ENCODE measurements at places on chromosomes 16 and 17.

- no peak for DNase-seq
Observed at GRCh38 chr16:16041196-16041892, 91.9 kb downstream of the ABCC1 start.

DNA sequence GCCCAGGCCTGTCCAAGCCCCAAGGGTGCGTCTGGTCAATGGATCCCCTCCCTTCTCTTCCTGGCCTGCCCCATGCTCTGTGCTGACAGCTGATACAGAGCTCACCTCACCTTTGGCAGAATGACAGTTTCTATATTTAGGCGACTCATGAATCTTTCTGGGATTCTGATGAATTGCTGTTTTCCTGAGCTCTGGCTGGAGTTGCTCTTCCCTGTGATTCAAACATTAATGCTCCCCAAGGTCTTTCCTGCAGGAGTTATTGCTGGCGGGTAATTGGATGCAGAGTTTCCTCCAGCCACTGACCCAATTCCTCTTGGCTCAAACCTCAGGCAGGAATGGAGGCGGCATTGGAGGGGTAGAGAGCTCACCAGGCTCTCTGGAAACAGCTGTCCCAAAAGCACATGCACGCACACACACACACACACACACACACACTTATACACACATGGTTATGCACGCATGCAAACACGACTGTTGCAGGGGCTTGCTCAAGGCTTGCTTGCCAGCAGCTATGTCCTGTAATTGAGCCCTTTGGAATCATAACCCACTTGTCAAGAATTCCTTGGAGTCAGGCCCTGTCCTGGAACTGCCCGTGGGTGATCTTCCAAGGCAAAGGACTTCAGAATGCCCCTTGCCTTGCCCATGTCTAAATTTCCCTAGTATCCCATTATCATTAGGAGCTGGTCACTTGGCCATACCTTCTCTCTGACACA is 128.8 kb downstream of the ASIC2 start:
- DNase-seq, result no peak

DNA sequence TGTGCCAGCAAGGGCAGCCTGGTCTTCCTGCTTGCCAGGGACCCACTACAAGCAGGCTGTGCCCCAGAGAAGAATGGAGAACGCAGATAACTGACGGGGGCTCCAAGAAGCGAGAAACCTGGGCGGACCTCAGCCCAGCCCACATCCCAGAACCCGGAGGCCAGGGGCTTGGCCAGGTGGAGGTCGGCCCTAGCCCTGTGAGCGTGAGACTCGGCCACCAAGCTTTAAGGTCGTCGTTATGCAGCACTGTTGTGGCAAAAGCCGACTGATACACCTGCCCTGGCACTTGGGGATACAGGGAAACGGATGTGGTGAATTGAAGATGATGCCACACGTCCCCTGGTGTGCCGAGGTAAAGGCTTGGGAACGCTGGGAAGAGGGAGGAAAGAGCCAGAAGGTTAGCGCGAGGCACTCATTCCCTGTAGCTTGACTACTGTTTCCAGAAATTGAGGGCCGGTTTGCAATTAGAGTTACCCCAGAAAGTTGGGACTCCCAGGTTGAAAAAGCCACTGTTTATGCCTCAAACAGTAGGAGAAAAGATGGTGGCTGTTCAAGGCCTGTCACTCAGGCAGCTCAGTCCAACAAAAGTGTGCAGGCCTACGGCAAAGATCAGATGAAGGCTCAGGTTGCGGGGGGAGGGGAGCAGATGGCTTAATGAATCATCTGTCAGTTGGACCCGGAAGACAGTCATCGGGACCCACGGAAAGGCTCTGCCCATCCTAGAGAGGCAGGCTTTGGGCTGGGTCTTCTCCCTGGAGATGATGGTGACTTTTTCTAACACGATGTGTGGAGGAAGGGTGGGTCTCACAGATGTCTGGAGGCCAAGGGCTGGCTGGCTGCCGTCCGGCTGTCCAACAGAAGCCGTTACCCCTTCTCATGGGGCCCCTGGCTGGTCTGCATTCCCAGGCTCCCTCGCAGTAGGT is 45.6 kb upstream of the BAHCC1 start:
- DNase-seq, result peak; percentile 69

GRCh38 chr17:40415390-40415789 is 2.3 kb downstream of the TOP2A start:
- DNase-seq, result peak; percentile 70

DNA sequence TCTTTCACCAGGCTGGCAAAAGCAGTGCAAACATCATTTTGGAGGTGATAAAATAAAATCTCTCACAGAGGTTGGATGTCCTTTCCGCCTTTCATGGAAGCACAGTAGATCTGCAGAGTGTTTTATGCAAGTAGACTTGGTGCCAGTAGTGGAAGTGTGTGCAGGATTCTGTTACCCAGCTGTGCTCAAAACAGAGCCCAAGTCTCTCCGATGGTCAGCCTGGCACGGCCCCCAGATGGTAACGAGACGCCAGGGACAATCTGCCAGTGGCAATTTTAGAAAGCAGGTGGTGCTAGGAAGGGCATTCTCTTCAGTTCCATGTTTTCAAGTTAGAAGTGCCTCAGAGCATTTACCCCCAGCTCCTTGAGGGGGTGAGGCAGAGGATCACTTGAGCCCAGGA is 1.5 kb upstream of the MTHFSD start:
- no peak for DNase-seq

DNA sequence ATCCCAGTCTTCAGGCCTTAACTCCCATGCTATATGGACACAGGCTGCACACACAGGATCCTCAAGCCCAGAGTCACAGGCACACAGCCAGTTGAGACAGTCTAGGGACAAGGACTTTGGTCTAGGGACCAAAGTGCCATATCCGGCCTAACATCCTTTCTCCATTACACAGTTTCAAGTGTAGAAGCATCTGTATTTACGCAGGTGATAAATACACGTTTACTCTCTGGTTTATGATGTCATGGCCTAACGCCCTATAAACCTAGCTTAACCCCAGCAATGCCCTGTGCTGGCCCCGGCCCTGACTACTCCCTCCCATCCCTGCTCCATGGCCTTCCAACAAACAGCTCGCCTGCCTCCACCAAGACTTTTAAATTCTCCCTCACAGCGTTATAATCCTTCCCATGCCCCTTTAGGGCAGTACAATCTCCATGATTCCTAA is 17.1 kb downstream of the CUEDC1 start:
- DNase-seq, result no peak

DNA sequence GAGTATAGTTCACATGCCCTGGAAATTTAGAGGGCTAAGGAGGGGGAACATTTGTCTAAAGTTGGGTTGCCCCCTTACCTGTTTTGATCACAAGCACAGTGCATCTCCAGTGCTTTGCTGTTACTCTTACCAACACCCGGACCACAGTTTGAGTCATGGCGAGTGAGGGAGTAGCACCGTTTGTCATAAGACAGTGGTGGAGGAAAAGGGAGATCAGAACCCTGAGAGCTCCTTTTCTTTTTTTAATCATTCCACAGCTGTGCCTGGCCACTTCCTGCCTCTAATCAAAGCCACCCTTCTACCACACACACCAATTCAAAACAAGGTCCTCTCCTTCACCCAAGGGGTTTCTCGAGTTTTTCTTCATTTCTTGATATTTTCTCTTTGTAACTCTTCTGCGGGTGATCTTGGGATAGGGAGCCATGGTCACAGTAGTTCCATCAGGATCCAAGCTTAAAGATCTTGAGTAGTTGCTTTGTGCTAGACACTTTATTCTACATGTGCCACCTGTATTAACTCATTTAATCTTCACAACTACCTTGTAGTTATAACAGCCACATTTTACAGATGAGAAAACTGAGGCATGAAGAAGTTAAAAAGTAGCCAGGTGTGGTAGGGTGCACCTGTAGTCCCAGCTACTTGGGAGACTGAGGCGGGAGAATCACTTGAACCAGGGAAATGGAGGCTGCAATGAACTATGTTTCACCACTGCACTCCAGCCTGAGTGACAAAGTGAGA is 5.0 kb upstream of the MYL4 start:
- DNase-seq, result peak; percentile 63

DNA sequence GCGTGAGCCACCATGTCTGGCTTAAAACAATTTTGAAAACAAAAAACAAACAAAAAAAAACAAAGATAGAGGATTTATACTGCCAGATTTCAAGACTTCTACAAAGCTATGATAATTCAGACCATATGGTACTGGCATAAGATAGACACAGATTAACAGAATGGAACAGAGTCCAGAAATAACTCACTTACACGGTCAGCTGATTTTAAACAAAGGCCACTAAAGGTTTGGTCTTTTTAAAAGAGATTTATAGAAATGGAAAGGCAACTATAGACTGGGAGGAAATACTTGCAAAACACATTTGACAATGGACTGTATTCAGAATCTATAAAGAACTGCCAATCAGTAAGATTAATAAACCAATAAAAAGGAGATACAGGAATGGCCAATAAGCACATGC is 48.6 kb upstream of the MNT start:
- no peak for DNase-seq

DNA sequence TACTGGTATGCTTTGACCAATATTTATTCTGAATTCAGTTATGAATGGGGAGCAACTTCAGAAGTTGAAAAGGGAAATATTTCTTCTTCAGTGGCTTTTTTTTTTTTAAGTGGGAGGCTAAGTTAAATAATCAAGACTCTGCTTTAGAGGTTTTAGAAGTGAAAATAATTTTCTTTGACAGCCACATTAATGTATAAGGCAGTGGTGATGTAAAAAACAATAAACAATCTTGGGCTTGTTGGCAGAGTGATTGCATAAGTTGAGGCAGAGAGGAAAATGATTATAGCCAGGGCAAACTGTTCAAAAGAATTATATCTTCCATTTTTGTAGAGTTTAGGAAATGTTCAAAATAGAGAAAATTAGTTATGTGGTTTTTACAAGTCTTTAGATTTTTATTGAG is 5.4 kb upstream of the KRT12 start:
- DNase-seq, result no peak

DNA sequence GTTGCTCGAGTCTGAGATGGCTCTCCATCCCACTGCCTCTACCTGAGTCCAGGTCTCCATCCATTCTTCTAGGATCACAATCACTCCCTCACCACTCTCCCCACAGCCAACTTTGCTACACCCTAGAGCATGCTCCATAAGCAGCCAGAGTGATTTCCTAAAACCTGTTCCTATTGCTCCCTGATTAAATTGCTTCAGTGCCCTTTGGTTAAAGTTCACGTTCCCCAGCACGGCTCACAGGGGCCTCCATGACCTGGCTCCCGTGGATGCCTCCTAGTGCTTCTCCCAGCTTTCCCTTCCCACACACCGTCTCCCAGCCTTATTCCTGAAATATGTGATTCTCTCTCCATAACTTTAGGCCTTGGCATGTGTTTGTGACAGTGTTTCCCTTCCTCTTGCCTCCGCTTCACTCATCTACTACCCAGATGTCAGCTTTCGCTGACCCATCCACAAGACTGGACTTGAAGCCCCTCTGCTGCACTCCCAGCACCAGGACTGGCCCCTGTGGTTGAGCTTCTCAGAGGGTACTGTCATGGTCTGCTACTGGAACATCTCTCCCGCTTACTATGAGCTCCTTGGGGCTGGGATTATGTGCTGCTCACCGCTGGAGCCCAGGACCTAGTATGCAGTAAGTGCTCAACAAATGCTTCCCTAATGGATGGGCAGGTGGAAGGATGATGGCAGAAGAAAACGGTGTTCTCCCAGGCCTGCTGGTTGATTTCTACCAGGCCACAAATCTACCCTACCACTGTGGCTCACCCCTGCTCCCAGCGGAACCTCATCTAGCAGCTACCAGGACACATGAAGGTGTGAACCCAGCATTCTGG is 17.9 kb downstream of the MYO18A start:
- DNase-seq, result no peak

GRCh38 chr17:40497695-40498094 is 3.7 kb downstream of the TNS4 start:
- DNase-seq, result peak; percentile 75

- peak; percentile 60 for DNase-seq
Observed at GRCh38 chr16:27547134-27547533, 2.6 kb downstream of the GTF3C1 start.

GRCh38 chr17:37693328-37693727 is 50.1 kb upstream of the DDX52 start:
- no peak for DNase-seq

DNA sequence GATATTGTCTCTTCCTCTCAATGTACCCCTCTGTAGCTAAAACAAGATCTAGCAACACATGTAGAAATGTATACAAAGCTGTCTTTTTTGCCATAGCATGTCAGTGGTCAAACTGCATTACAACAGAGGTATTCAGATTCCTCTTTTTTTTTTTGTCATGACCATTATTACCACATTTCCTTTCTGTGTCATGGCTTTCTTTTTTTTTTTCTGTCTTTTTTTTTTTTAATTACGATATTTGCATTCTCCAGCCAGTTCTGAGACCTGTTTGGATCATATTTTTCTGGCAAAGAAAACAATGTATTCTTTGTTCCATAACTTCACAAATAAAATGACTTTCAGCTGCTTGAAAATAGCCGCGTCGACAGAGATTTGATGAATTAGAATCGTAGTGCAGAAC is 27.4 kb upstream of the CAPNS2 start:
- DNase-seq, result peak; percentile 32

DNA sequence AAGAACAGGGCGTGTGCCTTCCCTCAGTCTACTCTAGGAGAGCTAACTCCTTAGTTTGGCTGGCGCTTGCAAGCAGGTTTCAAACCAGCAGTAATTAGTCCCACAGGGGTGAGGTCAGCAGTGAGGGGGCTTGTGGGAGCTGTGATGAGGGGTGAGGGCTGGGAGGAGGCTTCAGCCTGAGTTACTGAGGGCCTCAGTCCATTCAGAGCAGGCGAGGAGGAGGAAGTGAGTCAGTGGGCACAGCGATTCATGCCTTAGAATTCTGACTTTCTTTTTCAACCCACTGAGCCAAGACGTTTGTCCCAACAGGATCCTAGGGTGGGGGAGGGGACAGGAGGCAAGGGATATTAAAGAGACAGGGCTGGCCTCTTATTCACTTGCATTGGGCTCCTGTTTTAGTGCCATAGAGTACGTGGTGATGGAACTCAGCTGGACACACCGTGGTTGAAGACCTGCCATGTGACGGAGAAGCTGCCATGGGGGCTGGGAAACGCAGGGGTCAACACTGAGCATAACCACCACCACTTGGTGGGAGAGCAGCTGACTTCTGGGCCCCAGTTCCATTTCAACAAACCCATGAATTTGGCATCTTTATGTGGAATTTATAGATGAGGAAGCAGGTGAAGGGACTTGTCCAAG is 8.3 kb upstream of the ITGA3 start:
- peak; percentile 99 for DNase-seq

Data from ELR (cell line).